Astrocyte of the spinal cord (primary cell): ENCODE measurements at places on chromosomes 11 and 22.

DNA sequence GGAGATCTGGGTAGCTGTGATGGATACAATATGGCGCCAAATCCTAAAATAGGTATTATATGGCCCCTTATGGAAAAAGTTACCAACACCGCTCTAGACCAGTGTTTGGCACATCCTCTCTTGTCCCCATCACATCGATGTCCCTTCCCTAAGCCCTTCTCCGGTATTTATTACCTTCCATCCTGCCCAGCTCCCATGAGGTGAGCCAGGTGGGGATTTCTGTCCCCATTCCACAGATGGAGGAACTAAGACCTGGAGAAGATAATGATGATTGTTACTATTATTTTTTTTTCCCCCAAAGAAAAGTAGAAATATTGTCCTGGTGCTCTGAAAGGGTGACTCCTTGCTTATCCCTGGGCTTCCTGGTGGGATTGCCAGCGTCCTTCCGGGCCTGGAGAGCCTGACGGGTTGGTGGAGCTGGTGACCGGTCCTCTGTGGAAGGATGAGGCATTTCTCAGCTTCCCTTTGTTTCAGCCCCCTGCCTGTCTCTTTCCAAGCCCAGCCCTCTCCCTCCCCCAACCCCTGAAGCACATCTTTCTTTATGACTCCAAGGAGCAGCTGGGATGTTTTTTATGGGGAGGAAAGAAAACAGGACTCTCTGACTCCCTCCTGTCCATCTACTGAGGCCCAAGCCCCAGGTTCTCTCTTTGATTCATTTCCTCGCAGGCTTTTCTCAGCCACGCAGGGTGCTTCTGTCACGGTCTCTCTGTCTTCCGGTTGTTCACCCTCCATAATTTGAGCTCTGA is 65.4 kb downstream of the TP53I11 start:
- DNase-seq = no peak

DNA sequence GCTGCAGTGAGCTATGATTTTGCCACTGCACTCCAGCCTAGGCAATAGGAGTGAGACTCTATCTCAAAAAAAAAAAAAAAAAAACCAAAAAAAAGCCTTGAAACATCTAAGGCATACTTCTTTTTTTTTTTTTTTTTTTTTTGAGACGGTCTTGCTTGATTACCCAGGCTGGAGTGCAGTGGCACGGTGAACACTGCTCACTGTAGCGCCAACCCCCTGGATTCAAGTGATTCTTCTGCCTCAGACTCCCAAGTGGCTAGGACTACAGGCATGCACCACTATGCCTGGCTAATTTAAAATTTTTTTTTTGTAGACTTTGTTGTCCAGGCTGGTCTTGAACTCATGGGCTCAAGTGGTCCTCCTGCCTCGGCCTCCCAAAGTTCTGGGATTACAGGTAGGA is 19.5 kb downstream of the ARFGAP3 start:
- DNase-seq = no peak

- DNase-seq = no peak
Observed at GRCh38 chr11:128260398-128260797, 327.0 kb downstream of the ETS1 start.

DNA sequence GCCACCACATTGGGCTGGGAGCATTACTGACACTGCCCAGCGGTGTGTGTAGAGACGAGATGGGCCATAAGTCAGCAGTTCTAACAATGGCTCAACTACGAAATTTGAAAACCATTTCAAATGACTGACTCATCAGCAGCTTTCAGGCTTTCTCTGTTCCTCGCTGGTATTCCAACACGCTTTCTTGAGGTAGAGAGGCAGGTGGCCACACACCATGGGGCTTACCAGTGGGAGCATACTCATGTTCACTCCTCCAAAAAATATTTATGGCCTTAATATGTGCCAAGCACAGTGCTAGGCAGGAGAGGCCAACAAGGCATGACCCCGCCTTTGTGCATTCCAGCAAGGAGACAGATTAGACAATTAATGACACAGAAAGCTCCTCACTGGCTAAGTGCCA is 20.3 kb downstream of the ARFGAP2 start:
- peak; percentile 36 for DNase-seq

GRCh38 chr11:70810681-70811080 is 412.4 kb downstream of the CTTN start:
- DNase-seq = no peak

- DNase-seq = peak; percentile 46
Observed at GRCh38 chr11:73760135-73760678, 667 bp downstream of the RAB6A start.

DNA sequence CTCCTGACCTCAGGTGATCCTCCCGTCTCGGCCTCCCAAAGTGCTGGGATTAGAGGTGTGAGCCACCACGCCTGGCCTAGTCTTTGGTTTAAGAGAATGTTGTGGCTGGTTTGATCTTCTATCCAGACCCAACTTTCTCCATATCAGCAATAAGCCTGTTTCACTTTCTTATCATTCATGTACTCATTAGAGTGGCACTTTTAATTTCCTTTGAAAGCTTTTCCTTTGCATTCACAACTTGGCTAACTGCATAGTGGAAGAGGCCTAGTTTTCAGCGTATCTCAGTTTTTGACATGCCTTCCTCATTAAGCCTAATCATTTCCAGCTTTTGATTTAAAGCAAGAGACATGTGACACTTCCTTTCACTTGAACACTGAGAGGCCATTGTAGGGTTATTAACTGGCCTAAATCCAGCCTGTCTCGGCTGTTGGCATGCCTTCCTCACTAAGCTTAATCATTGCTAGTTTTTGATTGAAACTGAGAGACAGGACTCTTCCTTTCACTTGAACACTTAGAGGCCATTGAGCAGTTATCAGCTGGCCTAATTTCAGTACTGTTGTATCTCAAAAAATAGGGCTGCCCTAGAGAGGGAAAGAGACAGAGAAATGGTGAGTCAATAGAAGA is 13.1 kb upstream of the RPL3 start:
- DNase-seq = no peak

GRCh38 chr11:45872651-45873356 is 12.6 kb upstream of the MAPK8IP1 start:
- DNase-seq = peak; percentile 89

DNA sequence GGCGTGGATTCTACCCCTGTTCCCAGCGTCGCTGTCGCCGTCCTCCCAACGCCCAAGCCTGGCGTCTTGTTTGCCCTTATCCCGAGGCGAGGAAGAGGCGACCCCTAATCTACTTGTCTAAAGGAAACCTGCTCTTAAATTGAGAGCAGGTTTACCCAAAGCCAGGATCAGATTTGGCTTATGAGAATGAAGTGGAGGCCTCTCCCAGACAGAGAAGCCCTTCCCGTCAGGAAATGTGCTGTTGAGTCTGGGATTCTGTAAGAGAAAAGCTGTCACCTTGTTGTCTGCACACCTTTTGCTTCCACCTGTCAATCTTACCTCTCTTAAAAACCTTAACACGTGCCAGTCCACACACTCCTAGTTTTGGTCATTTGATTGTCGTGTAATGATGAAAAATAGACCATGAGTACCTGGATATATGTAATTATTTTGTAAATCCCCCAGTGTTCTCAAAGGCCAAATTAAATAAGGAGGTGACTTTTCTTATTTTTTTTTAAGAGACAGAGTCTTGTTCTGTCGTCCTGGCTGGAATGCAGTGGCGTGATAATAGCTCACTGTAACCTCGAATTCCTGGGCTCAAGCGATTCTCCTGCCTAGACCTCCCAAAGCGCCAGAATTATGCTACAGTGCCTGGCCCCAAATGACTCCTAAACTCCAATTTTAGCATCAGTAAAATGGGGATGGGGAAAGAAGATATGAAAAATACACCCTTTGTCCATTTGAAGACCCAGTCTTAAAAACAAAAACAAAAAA is 627 bp downstream of the GTF2H1 start:
- DNase-seq = no peak

GRCh38 chr11:57325735-57326048 is 940 bp upstream of the TNKS1BP1 start:
- DNase-seq = no peak

GRCh38 chr11:79610139-79610538 is 169.3 kb upstream of the TENM4 start:
- DNase-seq = no peak

GRCh38 chr11:132111838-132112237 is 741.4 kb downstream of the NTM start:
- DNase-seq = peak; percentile 94

- no peak for DNase-seq
Observed at GRCh38 chr11:77046060-77046501, 11.9 kb downstream of the B3GNT6 start.

DNA sequence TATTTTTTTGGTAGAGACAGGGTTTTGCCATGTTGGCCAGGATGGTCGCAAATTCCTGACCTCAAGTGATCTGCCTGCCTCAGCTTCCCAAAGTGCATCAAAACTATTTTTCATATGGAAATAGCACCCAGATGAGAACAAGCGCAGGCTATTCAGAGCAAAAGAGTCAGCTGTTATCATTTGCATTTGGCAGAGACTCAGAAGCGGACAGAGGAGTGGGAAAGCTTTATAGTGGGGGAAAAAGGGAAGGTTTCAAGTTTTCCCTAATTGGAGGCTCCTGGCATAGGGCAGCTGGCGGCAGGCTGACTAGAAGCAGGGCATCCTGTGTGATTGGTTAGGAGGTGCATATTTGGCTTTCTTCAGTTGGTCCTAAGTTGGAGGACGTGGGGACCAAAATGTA is 20.2 kb downstream of the ATG13 start:
- DNase-seq = no peak

DNA sequence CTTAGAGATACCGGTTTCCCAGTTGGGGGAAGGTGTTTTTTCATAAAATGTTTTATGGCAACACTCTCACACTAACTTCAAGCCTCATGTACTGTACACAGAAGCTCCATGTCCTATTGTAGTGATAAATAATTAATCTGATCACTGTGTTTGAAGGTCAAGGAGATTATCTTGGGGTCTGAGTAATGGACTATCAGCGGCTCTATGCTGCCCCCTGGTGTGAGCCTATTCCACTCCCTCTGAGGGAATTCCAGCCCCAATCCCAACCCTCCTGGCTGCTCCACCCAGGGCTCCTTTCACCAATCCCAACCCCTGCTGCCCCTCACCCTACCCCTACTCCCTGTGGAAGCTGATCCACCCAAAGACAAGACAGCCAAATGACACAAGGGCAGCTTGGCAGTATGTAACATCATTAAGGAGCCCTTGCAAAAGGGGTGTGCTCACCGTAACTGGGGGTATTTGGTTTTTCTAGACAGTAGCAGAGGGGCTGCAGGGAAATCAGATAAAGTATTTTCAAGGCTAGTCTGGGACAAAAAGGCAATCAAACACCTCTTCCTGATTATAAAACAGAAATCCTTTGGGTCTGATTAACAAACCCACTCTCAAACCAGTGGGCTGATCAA is 22.3 kb downstream of the HPS4 start:
- no peak for DNase-seq

- DNase-seq = no peak
Observed at GRCh38 chr11:95101935-95102334, 12.3 kb downstream of the ENDOD1 start.

DNA sequence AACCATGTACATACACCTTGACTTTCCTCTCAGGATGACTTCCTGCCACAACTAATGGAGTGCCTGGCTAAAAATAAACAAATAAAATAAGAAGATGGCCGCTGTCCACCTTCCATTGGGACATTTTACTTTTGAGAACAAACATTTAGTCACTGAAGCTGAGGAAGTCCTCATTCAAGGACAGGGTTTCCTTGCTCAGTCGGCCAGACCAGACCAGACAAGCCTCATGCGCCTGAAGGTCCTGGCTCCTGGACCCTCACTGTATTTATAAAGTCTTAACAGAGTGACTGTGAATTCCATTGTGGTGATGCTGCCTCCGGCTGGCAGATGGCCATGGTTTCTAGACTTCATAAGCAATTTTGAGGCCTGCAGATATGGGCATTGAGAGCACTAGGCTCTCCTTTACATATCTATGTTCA is 114.5 kb downstream of the MAML2 start:
- DNase-seq = peak; percentile 97

- no peak for DNase-seq
Observed at GRCh38 chr11:16086229-16086819, 270.0 kb downstream of the SOX6 start.

DNA sequence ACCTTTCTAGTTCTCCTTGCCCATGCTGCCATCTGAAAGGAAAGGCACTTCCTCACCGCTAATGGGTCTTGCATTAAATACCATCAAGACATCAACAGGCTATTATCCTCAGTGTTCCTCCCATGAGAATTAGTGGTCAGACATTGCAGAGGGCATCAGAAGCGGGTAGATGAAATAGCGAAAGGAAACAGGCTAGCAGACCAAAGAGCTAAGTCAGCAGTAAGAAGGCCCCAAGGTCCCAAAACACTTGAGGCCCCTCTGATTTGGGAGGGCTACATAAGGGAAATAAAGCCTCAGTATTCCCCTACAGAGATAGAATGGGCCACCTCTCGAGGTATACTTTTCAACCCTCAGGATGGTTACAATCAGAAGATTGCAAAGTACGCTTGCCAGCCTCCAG is 12.9 kb downstream of the KCNJ11 start:
- DNase-seq = no peak

DNA sequence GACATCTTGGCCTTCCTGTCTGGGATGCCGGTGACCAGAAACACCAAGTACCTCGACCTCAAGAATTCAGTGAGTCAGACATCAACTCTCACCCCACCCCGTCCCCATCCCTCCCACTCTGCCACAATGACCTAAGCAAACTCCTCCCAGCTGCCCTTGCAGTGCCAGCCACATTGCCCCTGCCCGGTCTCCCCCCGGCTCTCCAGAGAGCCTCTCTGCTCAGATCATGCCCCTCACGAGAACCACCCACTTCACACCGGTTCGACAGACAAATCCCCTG is 23.6 kb upstream of the MYRF start:
- peak; percentile 59 for DNase-seq
